ENCODE measurements at places on chromosomes 1 and 21.

- no peak for DNase-seq
These were observed 18.9 kb downstream of the LDLRAP1 start for GRCh38 chr1:25562101-25562927.

- DNase-seq = no peak
These were observed 117.6 kb downstream of the PTGER3 start for GRCh38 chr1:70930062-70930461.

DNA sequence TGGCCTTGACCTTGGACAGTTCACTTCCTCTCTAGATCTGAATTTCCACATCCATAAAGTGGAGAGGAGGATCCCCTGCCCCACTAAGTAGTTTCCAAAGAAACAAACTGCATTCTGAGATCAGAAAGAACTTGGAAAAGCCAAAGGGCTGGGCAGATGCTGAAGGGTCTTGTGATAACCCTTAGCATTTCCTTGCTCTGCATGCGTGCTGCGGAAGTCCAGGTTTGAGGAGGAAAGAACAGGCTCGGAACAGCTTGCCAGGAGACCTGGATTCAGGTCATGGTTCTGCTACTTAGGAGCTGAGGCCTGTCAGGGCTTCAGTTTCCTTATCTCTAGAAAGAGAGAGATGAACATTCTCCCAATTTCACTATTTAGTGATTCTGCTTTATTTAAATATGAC is 27.2 kb downstream of the IGFN1 start:
- no peak for DNase-seq

GRCh38 chr1:16907870-16908758 is 12.3 kb downstream of the RNU1-2 start:
- no peak for DNase-seq

GRCh38 chr1:195550071-195550862 is 1058.0 kb downstream of the KCNT2 start:
- DNase-seq = no peak

DNA sequence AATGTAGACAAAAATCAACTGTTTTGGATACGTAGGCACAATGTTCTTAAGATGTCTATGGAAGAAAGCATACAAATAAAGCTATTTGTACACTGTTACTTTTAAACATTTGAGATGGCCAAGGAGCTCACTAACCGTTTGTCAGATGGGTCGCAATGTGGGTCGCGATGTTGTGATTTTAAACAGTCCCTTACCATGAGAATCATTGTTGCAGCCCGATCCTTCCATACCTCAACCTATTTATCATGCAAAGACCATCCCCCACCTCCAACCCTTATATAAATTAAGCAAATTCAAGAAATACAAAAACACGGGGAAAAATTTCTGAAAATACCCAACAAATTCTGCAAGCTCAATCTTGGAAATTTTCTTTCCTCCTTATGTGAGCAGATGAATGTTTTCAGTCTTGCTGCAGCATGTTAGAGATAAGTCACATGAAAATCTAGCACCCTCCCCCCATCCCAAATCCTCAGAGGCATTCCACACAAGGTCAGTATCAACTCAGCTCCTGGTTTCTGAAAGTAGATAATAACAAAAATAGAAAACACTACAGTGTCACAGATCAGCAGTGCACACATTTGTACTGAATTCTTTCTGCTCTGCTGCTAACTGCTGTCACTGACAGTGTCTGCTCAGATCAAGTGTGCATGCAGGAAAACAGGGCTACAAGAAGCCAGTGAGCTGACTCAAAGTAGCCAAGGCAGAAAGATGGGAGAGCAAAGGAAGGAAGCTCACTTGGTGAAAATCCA is 92.9 kb upstream of the TTC39A start:
- peak; percentile 24 for DNase-seq

- no peak for DNase-seq
These were observed 210.4 kb upstream of the RUNX1 start for GRCh38 chr21:35259457-35259856.

- no peak for DNase-seq
These were observed 21.3 kb downstream of the A3GALT2 start for GRCh38 chr1:33299461-33300155.

GRCh38 chr1:61138921-61139774 is 56.8 kb downstream of the NFIA start:
- peak; percentile 66 for DNase-seq

DNA sequence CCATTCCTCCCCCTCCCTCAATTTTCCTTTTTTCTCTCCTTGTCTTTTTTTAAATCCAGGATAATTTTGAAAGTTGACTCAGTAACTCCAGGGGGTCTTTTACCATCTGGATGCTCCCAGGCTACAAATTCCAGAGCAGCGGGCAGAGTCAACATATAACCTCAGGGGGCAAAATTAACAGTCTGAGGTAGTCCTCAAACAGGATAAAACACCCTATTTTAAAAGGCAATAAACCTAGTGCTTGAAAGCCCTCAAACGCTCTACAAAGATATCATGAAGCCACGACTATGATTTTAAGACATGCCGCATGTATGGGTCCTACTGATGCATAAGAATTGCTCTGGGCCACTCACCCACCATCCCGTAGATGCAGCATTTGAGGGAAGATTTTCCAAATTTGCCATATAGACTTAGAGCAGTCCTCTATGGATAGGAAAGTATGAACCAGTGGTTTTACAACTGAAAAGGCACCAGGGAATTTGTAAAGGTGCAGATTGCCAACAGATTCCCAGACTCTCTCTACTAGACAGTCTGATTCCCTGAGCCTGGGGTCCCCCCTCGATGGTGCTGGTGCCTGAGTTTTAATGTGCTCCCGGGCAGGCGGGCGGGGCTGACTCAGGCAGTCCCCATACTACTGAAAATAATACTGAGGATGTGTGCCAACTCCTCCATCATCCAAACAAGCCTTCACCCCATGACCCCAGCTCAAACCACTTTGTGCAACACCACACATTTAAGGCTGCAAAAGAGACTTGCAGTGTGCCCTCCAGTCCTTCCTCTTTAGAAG is 37.2 kb downstream of the PTPN14 start:
- DNase-seq = no peak

- no peak for DNase-seq
These were observed 29.4 kb downstream of the VAV3 start for GRCh38 chr1:107935396-107936064.

- DNase-seq = no peak
These were observed 167.1 kb upstream of the PLD5 start for GRCh38 chr1:242691610-242691945.

DNA sequence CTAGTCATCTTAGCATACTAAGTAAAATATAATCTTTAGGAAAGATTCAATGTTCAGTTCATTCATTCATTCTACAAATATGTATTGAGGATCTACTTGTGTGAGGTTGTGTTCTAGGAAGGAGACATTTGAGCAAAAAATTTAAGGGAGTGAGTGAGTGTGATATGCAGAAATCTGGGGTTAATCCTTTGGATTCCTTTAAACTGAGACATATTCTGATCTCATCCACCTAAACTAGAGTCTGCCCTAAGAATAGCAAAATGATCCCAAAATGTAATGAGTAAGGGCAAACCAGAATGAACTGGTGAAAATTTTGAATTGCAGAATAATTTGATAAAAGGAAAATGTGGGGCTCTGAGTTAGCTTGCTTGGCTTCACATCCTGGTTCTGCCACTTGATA is 8.6 kb downstream of the UBE2U start:
- no peak for DNase-seq

GRCh38 chr1:27556781-27557595 is 47.0 kb downstream of the AHDC1 start:
- DNase-seq = peak; percentile 79

DNA sequence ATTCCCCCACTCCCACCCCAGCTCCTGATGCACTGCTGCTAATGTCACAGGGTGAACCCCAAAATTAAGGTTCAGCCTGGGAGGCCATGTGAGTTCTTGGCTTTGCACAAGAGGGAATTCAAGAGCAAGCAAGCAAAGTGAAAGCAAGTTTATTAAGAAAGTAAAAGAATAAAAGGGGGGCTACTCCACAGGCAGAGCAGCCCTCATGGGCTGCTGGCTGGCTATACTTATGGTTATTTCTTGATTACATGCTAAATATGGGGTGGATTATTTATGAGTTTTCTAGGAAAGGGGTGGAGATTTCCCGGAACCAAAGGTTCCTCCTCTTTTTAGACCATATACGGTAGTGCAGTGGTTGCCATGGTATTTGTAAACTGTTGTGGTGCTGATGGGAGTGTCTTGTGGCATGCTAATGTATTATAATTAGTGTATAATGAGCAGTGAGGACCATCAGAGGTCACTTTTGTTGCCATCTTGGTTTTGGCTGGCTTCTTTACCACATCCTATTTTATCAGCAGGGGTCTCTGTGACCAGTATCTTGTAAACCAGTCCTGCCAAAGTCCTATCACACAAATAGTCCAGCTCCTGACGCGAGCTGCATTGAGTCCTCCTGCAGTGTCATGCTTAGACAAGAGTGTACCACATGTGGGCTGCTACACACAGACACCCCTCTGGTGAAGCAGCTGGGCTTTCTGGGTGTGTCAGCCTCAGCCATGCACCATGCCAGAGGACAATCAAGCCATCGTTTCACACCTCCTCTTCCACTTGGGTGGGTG is 46.4 kb upstream of the CSF1 start:
- peak; percentile 62 for DNase-seq

DNA sequence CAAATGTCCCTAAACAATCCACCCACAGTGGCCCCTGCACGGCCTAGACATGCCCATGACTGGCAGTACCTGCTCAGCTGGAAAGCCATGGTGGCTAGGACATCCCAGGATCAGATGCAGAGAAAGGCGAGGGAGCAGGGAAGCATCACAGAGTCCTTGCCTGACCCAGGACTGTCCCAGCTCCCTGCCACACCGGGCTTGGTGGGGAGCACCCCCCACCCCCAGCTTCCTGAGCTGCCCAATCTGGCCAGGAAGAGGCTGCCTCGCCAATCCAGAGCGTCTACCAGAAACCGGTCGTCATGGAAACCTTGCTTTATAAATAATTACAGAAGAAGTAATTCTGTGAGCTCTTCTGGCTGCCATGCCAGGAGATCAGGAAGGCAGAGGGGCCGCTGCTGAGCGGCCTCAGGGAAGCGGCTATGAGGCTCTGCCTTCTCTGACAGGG is 34.8 kb downstream of the ACOT7 start:
- DNase-seq = peak; percentile 62

GRCh38 chr1:920010-920409 is 3.7 kb upstream of the SAMD11 start:
- no peak for DNase-seq

GRCh38 chr1:88736633-88737248 is 52.7 kb downstream of the PKN2 start:
- DNase-seq = peak; percentile 44

DNA sequence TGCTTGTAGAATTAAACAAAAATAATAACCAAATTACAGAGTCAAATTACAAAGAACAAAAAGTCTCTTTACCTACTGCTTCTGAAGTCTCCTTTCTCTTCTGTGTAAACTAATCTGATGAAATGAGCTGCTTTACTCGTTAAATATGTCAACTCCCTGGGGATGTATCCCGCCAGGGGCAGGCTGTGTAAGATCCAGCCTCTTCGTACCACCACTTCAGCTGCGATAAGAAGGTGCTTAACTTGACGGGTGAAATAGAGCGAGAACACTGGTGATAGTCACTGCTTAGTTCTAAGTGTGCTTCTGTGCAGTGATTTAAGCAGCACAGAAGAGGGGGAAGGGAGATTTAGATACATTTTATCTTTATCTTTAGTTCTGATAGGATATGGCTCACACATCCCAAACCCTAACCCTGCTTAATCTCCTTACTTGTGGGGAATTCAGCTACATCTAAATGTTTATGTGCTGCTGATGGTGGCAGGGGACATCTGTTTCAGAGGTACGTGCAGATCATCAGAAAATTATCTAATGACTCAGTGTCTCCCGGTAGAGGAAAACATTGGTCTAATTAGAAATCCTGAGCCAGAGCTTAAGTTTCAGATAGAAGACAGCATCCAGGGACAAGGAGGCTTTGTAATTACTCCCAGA is 46.0 kb downstream of the RHOU start:
- DNase-seq = peak; percentile 1

GRCh38 chr1:246280551-246280950 is 226.5 kb downstream of the SMYD3 start:
- peak; percentile 60 for DNase-seq

GRCh38 chr1:183886853-183887252 is 81.9 kb downstream of the RGL1 start:
- DNase-seq = no peak

GRCh38 chr1:116488071-116488470 is 82.8 kb downstream of the CD58 start:
- no peak for DNase-seq

DNA sequence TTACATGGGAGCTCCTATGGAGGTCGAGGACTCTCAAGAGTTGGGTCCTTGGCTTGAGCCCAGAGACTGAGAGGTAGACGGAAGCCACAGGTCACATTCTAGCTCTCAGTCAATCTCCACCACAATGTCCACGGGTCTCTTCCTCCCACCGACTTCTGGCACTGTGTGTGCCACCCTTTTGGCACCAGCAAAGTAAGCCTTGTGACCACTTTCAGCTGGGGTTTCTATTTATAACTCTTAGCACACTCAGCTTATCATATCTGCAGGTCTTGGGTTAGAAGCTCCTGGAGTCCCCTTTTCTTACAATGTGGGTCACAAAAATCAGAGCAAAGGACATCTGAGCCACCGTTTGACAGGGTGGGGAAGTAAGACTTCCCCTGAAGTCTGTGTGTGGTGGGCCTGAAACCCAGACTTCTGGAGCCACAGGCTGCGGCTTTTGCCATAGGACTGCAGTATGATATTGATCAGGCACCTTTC is 28.3 kb downstream of the NCMAP start:
- DNase-seq = no peak

DNA sequence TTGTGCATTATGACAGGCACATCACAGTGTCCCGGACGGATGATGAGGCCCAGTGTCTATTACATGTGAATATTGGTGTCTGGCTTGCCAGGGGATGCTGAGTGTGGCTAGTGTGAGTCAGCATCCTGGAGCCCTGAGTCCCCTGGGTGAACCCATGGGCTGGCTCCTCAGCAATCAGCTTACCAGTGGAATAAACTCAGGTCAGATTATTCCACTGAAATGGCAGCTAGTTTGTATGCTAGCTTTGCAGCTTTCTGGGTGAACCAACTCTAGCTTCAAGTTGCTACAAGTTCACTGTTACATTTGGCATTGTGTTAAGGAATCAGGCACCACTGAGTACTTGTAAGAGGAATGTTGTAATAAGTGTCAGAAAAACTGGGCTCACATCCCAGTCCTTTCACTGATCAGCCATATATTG is 23.9 kb upstream of the RPTN start:
- DNase-seq = no peak

- no peak for DNase-seq
These were observed 696.2 kb upstream of the PRMT6 start for GRCh38 chr1:106360252-106360651.

- no peak for DNase-seq
These were observed 37.6 kb upstream of the DIPK1A start for GRCh38 chr1:92998821-92999220.

DNA sequence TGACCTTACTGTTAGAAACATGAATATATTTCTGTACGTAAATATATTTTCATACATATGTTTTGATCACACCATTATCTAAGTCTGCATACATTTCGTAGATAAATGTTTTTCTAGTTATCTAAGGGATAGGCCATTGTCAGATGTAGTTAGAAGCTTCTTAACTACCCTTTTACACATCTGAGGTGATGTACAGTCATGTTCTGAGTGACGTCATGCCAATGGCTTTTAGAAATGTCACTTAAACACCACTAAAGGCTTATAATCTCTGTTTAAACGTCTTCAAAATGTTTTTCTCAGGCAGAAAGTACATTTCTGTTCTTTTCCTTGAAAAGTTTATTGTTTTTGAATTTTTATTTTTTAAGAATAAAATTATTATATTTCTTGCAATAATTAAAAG is 781.9 kb downstream of the MRPL39 start:
- no peak for DNase-seq

GRCh38 chr1:225299624-225300023 is 128.2 kb downstream of the LBR start:
- DNase-seq = no peak

- peak; percentile 73 for DNase-seq
These were observed 19.3 kb downstream of the SH2D2A start for GRCh38 chr1:156797212-156797871.

Measured in erythroblast (primary cell).